ENCODE measurements at places on chromosomes 1 and 21. TPM values are rescaled to one million over a fixed set of nuclear protein-coding genes. Genes with fewer than 3 reads are reported as not detected.

DNA sequence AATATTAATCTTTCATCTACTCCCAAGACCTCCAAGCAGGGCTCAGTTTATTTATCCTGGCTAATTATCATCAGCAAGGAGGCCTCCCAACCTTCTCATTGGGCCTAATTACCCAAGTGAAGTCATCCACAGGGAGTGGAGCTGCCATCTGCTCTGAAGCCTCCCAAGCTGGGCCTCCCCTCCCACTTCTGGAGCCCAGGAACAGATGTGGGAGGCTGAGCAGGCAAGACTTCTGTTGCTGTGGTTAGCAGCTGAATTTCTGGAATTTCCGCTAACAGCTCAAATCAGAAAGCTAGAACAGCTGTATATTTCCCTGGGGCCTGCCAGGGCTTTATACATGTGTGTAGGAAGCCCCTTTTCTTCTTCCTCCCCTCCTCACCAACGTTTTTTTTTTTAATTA, 127.5 kb downstream of the UCK2 start:
- ATAC-seq: no peak

- ATAC-seq: no peak
Measured at GRCh38 chr1:168365719-168366479, 85.2 kb downstream of the TBX19 start.

- peak; percentile 61 for ATAC-seq
Measured at GRCh38 chr1:207698822-207699483, 52.9 kb upstream of the CD46 start.

- ATAC-seq: no peak
Measured at GRCh38 chr1:118488787-118489186, 303.8 kb upstream of the SPAG17 start.

The FAM76A gene
- 5.7 TPM for total RNA-seq

Measured in motor neuron (in vitro differentiated cells).